ENCODE measurements at places on chromosomes 4 and X.

GRCh38 chrX:107856289-107856688, 30.6 kb downstream of the MID2 start:
- no peak for DNase-seq

GRCh38 chr4:87985097-87985886, 9.8 kb downstream of the SPP1 start:
- no peak for DNase-seq

DNA sequence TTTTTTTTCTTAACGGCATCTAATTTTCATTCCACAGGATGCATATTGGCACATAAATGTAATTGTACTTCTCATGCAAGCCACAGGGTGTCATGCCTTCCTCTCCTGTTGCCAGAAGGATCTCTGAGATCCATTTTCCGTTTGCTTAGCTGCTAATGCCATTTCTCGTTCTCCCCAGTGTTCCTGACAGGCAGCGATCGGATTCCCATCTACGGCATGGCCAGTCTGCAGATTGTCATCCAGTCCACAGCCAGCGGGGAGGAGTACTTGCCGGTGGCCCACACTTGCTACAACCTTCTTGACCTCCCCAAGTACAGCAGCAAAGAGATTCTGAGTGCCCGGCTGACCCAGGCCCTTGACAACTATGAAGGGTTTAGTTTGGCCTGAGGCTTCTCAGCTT, 8.9 kb upstream of the NAP1L5 start:
- no peak for DNase-seq

DNA sequence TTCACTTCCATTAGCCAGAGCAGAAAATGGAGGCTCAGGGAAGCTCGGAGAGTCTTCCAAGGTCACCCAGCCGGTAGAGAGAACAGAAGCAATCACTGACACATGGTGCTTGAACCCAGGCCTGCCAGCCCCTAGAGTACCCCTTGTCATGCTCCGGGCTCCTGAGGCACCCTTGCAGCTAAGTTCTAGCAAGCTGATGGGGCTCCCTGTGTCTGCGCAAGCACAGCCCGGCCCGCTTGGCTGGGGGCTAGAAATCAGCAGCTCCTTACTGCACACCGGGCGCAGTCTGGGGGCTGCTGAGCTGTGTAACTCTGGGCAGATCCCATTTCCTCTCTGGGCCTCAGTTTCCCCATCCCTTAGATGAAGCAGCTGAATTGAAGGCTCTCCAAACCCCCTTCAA, 102.1 kb upstream of the PSAPL1 start:
- no peak for DNase-seq

- DNase-seq: peak; percentile 13
Observed at GRCh38 chr4:48268956-48269860, at the start of gene TEC. Gene TEC, minus strand, starts transcription at chr4:48269838. Its CDS starts 41,224 bp downstream, at chr4:48228614.

DNA sequence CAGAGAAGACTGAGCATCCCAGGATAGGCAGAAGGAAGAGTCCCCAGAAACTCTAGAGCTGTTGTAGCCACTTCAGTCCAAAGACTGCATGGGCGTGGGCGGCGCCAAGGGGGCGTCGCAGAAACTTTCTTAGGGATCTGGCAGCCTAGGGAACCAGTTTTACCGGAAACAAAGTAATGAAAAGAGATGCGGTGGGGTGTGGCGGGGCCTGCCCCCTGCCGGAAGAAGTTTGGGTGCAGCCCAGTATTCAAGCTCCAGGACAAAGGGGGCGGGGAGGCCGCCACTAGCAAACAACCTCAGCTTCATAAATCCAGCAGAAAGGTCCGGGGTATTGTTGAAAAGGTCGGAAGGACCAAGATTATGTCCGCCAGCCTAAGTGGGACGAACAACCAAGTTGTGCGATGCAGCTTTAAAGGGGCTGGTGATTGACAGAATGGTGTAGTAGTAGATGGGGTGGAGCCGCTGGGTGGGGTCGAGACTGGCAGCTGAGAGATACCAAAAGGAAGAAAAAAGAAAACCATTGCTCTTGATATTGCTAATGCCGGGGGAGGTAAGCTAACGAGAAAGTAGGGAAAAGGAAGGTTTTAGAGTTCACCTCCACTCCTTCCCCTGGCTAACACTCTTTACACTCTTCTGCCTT, 190.5 kb downstream of the RRAGB start:
- no peak for DNase-seq

GRCh38 chr4:53919535-53919934, 144.9 kb downstream of the CHIC2 start:
- DNase-seq: no peak

DNA sequence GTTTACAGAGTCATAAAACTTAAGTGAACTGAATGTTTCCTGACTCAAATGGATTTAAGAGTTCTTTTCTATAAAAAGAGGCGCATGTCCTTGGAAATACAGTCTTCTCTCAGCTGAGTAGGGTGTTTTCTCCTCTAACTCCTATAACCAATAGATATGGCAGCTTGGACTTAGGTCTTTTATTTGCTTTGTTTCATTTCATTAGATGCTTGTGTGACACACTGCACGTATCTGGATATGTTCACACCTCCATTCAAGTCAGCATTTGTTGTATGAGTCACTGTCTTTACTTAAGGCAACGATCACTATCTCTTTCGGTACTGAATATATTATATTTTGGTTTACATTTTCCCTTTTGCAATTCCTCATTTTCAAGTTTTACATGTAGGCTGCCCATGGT, 136.6 kb downstream of the ARSF start:
- DNase-seq: no peak

DNA sequence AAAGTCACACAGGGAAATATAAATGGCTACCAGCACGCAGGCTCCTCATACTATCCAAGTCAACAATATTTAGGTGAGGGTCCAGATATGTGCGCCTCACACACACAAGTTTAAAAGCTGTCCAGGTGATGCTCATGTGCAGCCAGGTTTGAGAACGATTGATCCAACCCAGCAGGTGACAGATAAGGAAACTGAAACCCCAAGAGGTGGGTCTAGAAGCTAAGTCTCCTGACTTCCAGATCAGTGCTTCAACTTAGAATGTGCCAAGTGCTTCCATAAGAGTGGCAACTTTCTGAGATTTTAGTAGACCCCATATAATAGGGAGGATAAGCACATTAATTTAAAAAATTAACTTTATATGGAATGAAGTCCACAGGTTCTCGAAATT, 54.4 kb upstream of the NAP1L5 start:
- no peak for DNase-seq

- DNase-seq: no peak
Observed at GRCh38 chr4:182483685-182484084, 240.5 kb downstream of the TENM3 start.

- DNase-seq: no peak
Observed at GRCh38 chrX:9805956-9806355, 19.7 kb downstream of the SHROOM2 start.

- no peak for DNase-seq
Observed at GRCh38 chr4:69707807-69708206, 52.6 kb downstream of the SULT1B1 start.

GRCh38 chrX:122739770-122740169, 444.3 kb upstream of the GRIA3 start:
- no peak for DNase-seq

GRCh38 chr4:94743838-94744237, 13.9 kb upstream of the BMPR1B start:
- no peak for DNase-seq

DNA sequence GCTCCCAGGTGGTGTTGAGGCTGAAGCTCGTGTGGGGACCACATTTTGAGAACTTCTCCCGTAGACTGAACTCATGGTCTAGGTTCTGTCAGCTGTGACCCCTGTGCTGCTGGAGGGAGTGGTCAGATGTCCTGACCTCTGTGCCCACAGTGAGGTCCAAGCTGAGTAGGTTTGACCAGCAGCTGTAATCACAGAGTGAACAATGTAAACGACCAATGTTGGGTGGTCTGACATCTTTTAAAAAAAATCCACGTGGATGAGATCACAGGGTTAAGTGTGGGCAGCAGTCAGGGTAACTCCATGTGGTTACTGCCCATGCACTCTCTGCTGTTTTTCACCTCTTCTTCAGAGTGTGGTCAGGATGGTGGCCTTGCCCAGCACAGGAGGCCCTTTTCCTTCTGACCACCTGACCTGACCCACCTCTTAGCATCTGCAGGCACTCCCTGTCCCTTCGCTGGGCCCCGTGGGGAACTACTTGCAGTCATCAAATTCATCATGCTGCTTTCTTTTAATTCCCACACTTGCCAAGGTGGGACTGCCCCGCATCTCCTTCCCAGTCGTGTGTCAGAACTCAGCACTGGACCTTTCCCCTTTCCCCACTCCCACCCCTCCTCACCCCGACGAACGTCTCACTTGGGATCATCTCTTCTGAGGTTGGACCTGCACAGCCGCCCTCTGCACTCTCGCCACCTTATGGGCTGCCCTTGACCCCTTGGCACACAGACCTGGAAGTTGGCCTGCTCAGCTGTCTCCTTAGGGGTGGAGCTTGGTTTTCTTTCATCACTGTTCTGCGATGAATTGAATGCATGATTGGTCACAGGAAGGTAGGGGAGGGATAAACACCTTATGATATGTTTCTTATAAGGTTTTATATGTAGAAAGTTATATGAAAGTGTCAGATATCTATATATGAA, 120.1 kb downstream of the PTTG2 start:
- no peak for DNase-seq

DNA sequence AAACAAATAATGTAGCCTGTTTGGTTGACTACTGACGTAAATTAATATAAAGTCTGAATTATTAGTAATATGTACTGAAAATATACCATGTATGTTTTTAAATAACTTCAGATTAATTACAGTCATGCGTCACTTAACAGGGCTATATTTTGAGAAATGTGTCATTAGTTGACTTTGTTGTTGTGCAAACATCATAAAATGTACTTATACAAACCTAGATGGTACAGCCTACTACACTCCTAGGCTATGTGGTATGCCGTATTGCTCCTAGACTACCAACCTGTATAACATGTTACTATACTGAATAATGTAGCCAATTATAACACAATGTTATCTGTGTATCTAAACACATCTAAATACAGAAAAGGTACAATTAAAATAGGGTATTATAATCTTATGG, 66.6 kb downstream of the RNF150 start:
- DNase-seq: no peak

GRCh38 chr4:152422817-152423320, 113.0 kb downstream of the FBXW7 start:
- no peak for DNase-seq

- DNase-seq: no peak
Observed at GRCh38 chr4:89551191-89551590, 243.6 kb upstream of the GPRIN3 start.

GRCh38 chr4:82989575-82990429, 20.8 kb downstream of the LIN54 start:
- no peak for DNase-seq

DNA sequence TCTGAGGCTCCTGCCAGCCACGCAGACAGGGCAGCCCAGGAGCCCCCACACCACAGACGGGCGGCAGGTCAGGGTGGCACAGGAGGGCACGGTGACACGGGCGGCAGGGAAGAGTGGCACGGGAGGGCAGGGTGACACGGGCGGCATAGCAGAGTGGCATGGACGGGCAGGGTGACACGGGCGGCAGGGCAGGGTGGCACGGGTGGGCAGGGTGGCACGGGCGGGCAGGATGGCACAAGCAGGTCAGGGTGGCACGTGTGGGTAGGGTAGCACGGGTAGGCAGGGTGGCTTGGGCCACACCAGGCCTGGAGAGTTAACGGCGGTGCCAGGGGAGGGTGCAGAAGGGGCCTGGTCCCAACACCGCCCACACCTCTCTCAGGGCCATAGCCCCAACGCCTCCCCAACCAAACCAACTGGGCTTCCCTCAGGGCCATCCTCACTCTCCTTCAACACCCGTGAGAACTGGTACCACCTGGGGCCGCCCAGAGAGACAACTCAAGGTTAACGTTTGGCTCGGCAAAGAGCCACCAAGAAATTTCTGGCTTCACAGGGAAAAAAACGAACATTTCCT, 3.4 kb downstream of the CTBP1 start:
- DNase-seq: no peak

DNA sequence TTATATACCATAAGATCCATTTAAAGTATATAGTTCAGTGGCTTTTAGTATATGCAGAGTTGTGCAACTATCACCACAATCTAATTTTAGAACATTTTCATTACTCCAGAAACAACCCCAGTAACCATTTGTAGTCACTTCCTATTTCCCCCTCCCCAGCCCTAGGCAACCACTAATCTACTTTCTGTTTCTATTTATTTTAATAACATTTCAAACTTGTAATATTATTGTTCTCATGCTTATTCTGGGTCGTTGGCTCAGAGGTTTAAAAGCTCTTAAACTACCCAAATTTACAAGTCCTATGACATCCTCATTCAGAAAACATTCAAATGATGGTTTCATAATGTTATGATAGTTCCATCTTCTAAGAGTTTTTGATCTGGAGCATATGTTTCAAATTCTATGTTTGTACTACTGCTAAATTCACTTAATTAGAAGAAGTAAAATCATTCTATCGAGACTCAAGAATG, 18.4 kb downstream of the XIAP start:
- no peak for DNase-seq

DNA sequence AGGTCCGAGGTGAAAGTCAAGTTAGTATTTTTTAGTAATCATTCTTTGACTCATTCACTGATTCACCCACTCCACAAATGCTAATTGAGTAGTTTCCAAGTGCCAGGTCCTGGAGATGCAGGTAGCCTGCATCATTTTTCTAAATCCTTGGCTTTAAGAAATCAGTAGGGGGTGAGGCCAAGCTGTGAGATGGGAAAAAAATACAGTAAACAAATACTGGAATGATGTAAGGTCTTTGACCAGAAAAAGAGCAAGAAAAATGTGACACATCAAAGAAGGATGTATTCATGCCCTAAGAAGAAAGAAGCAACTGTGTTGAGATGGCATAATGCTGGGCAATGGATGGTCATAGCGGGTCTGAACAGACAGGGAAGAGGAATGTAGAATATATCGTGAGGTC, 1386.6 kb downstream of the PCDH7 start:
- DNase-seq: no peak

DNA sequence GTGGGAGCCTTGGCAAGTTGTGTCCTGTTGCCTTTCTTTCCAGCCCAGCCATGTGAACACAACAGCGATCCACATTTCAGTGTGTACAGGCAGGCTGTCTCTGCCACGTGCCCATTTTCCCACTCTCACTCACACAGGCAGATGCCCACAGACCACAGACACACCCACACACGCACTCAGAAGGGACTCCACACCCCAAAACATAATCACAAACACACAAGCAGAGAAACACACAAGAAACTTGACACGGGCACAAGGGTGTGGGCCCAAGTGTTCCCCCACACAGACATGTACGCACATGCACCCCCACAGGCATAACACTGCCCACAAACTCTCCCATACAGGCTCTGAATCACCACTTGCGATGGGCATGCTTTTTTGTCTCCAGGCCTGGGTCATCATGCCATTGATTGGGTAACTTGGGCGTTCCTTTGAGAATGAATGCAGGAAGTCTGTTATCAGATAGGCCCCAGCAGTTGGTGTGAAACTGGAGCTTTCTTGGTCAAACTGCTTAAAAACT, 84.3 kb downstream of the NBDY start:
- no peak for DNase-seq

DNA sequence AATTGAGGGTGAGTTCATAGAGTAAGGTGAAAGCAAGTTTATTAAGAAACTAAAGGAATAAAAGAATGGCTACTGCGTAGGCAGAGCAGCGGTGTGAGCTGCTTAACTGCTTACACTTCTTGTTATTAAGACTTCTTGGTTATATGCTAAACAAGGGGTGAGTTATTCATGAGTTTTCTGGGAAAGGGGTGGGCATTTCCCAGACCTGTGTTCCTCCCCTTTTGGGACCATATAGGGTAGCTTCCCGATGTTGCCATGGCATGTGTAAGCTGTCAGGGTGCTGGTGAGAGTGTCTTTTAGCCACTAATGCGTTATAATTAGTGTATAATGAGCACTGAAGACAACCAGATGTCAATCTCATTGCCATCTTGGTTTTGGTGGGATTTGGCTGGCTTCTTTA, 126.5 kb downstream of the ARSF start:
- DNase-seq: no peak

Measured in stimulated activated CD4-positive, alpha-beta T cell treated with anti-CD3 and anti-CD28 coated beads, TNF-alpha, amount 100 ng/mL, for 4 hours (primary cell).